ENCODE measurements at places on chromosomes 2 and 18.

DNA sequence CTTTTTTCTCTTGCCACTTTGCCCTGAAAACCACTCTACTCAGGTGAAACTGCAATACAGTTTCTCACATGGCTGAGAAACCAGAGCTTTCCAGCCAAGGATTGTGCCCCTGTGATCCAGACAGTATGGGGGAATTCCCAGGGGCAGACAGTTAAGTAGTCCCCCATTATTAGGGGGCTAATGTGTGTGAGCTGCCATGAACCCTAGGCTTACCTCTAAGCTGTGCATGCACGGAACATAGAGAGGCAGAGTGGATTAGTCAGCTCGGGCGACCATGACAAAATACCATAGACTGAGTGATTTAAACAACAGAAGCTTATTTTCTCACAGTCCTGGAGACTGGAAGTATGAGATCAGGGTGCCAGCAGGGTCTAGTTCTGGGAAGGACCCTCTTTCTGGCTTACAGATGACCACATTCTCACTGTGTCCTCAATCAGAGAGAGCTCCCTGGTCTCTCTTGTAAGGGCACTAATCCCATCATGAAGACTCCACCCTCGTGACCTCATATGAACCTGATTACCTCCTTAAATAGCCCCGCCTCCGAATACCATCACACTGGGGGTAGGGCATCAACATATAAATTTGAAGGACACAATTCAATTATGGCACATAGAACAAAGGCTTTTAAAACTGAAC is 215.1 kb downstream of the EIPR1 start:
- DNase-seq, result peak; percentile 1

DNA sequence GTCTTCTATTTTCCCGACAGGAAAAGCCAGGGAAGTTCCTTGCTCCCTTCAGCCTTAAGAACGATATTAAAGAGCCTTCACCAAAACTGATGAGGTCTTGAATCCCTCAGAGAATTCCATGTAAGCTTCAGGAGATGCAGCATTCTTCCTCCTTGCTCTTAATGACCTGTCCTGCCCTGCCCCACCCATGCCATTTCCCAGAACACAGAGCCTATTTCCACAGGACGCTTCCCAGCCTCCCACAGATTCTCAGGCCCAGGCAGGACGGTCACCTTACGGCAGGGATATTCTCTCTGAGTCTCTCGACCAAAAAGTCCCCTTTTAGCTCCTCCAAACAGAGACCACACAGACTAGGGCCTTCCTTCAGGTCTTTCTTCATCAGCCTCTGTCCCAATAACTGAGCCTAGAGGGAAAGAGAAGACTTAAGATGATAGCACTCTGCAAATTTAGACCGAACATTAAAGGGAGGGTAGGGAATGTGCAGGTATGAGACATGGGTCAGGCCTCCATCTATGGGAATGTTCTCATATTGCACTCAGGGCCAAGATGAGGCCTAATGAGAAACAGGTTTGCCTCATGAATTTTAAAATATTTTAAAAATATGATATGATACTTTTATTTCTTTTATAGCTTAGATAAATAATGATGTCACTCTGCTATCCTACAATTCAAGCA is 62.1 kb downstream of the COBLL1 start:
- no peak for DNase-seq

DNA sequence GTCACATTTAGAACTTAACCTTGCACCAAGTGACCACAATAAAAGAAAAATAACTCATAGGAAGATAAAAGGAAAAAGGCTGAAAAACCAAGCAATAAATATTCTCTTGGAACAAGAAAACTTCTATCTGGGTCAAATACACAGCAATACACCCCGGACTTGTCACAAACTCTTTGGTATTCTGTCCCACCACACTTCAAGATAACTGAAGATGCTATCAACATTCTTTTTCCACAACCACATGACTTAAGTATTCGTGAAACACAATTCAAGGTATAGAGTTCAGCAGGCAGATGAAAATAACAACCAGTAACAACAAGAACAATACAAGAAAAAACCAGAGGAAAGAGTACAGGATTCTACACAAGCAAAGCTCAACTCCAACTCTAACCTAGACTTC is 18.0 kb downstream of the MBD2 start:
- DNase-seq, result no peak

DNA sequence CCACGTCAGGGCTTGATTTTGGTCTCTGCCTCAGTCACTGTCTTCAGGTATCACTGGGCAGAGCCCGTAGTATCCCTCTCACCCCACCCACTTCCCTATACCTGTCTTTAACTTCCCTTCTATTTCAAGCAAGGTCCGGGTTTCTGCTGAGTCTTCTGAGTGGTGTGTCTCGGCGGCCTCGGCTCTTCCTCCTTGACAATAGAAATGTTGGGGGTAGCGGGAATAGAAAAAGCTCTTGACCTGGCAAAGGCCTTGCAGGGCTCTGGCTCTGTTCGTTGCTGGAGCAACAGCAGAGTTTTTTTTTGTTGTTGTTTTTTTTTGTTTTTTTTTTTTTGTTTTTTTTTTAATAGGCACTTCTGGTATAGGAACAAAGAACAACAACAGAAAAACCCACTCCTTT is 16.0 kb upstream of the IGFBP5 start:
- DNase-seq, result no peak

GRCh38 chr2:10864861-10865636 is 46.7 kb upstream of the KCNF1 start:
- no peak for DNase-seq

GRCh38 chr18:9365406-9365805 is 30.8 kb downstream of the TWSG1 start:
- no peak for DNase-seq

GRCh38 chr18:41128545-41128944 is 826.5 kb upstream of the PIK3C3 start:
- no peak for DNase-seq

- no peak for DNase-seq
Observed at GRCh38 chr2:32442020-32442467, 85.2 kb downstream of the BIRC6 start.

DNA sequence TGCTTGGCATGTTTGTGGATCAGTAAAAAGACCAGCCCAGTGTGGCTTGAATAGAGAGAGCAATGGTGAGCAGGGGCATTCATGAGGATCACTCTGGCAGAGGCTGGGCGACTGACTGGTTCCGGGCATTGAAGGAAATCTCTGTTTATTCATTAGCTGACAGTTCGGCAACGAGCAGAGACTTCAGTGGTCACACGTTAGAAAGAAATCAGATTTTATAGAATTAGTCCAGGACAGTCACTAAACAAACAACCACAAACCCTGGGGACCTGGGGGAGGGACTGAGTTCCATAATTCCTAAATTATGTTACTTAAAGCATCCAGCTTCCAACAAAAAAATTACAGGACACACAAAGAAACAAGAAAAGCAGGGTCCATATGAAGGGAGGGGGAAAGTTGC is 72.5 kb downstream of the NOL10 start:
- DNase-seq, result no peak

DNA sequence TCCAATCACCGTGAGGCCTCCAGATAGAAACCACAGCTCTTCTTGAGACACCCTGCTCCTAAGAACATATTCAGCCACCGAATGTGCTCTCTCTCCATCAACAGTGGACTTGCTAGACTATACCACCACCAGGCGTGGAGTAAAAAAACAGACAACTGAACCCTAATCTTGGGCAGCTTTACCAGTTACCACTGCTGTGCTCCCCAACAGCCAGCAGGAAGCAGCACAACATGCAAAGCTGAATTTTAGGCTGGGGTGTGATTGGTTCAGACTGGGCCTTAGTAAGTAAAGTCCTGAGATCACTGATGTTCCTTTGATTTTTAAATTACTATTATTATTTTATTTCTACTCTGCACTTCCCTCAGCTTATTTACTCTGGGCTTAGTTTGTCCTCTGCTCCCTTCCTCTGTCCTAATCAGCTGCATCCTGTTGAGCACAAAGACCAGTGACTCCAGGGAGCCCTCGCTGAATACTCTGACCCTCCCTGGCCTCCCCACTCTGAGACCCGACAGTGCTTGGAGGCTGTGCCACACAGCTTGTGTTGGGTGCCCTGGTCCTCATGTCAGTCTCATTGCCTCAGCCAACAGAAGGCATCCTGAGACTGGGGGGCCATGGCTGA is 21.9 kb downstream of the MRPL35 start:
- no peak for DNase-seq

DNA sequence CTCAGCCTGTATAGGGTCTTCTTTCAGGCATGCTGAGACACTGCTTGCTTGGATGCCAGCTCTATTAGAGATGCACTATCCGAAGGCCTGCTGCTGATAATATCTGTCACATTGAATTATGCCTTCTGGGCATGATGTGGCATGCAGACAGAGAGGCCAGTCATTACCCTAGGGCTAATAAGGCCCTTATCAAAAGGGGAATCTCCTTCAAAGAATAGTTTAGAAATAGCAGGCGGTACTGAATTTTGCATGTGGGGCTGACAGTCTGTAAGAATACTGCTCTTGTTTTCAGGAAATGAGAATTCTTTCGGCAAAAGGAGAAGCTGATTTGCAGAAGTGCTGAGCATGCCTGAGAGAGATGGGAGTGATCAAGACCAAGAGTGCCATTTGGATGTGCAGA is 13.1 kb upstream of the LHCGR start:
- DNase-seq, result no peak

DNA sequence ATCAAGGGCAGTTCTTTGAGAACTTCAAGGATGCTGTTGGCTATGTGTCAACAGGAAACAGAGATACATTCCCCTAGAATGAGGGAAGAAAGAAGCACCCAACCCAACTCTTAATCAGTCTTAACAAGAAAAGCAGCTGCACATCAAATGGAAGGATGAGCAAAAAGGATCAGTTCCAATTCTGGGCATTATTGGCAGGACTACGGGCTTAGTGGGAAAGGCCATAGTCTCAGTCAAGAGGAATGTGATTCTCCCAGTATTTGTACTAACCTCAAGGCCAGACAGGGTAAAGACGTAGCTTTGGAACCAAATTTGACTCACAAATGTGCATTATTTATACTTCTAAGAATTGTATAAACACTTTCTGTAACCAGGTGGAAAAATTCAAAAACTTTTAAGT is 18.2 kb downstream of the BMP10 start:
- DNase-seq, result no peak

DNA sequence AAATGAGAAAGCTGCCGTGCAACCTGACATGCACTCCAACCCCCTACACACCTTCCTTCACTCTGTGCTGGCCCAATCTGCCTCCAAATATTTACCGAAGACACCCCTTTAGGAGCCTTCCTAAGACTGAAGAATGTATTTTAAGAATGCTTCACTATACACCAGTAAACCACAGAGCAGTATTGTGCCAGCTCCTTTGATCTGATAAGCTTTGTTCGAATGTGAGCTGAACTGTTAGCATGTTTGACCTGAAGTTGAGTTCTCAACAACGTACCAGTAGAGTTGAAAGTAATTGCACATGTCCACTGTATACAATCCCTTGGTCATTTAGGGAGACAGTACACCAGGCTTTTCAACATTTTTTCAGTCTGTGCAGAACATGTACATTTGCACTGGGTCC is 259.2 kb downstream of the TGIF1 start:
- no peak for DNase-seq

DNA sequence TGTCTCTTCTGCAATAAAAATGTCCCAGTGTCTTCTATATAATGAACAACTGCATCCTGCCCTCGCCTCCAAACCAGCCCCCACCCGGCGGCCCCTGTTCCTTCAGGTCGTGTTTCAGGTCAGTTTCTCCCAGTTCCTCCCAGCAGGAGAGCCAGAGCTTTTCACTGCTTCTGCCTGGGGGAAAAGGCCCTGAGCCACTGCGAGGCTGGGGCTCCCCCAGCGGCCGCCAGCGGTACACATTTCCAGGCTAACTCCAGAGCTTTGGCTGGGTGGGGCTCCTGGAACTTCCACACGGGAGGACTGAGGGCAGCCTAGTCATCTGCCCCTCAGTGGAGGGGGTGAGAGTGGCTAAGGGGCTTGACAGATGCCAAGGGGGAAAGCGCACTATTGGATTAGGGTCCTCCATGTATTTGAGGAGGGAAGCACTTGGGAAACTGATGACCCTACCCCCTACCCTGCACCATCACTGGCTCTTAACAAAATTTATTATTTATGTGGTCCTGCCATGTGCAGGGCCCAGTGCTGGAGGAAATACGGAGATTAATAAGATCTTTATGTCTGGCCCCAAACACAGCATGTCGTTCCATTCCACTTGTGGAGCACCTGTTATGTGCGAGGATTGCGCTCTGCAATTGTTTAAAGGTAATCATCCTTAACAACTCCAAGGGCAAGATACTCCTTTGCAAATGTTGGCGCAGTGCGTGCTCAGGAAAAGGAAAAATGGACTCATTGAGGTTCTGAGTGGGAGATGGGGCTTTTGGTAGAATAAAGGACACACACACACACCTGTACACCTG is 17.3 kb upstream of the CYS1 start:
- DNase-seq, result peak; percentile 83

DNA sequence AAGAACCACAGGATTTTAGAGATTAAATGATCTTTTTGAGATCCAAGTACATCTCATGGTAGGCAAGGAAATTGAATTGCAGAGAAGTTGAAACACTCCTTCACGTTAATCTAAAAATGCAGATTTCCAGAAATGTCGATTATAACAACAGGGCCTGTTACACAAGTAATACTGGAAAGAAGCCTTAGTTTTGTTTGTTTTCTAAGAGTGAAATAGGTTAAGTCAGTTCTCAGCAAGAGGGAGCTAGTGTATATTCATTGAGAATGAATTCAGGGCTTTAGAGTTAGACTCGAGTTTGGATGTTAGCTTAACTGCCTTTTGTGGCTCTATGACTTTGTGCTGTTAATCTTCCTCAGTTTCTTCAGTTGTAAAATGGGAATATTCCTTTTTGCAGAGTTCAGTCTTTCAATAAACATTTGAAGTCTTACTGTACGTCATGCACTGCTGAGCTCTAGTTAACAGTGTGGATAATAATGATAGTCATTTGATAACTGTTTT is 926 bp downstream of the NDUFV2 start:
- no peak for DNase-seq

DNA sequence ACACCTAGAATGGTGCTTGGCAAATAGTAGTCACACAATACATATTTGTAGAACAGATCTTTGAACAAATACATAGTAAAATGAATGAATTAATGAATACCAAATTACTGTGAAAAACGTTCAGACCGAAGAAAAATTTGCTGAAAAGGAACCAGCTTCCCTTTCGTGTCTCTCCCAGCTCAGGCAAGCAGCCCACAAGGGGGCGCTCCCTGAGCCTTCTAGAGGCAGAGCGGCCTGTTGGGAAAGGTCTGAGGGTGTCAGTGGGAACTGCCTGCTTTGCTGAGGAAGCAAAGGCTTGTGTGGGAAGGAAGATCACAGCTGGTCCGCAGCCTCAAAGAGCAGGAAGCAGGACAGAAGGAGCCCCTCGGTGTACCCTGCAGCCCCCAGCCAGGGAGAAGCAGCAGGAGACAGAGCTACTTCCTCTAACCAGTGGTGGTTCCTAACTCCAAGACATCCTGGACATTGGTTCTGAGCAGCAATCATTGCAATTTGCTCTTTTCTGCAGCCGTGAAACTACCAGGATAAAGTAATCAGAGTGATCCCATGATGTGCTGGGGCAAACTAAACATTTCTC is 231.1 kb downstream of the ANKRD30B start:
- peak; percentile 65 for DNase-seq
